ENCODE measurements at places on chromosomes 3 and 15.

- DNase-seq, result no peak
Measured at GRCh38 chr3:72343078-72343477, 505.2 kb downstream of the SHQ1 start.

DNA sequence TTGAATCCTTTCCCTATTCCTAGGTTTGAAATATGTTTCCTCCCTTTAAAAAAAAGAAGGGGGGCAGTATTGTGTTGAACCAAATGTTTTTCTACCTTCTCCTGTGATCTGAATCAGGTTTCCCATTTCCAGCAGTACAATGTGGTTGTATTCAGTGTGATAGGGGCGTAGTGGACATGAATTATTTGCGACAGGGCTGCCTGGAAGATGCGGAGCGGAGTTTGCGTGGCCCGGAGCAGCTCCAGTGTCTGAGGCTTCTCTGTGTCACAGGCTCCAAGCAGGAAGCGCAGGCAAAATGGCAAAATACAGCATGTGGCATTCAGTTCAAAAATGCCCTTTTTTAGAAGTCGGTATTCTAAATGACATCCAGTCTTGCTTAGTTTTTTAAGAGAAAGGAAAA lies 154.4 kb downstream of the PGPEP1L start:
- DNase-seq, result peak; percentile 80

DNA sequence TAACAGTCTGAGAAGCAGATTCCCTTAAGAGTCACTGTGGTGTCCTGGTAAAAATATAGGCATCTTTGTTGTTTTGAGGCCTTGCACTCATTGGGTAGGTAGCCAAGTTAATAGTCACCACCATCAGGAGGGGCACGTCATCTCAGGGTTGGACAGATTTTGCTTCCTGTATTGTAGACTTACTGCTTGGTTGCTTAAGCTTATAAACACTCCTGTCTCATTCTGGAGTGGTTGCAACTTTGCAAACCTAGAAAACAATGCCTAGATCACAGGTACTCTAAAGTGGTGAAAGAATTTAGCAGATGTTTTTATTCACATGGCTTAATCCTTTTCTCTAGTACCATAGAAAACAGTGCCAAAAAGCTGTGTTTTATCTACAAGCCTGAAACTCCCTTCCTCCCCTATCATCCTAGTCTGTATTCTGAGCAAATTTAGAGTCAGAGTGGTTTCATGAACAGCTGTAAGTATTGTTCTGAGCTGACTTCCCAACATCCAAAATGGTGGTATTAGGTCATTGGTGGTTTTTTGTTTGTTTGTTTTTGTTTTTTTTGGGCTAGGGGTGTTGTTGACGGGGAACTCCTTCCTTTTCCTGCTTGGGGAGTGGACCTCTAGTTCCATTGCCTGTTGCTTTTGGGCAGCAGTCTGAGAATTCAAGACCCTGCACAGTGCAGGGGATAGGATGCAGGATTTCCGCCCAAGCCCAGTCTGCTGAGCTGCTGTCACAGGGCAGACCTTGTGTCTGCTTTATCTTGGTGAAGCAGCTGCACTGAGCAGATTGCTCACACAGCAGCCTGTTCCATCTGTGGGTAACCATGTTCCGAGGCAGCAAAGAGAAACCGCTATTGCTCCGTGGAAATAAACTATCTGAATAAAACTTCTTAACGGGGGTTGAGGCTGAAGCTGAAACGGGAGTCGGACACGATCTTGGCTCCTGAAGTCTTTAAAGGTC lies 202.0 kb downstream of the AKAP13 start:
- DNase-seq, result peak; percentile 86

GRCh38 chr3:143812481-143812880 lies 35.8 kb downstream of the SLC9A9 start:
- no peak for DNase-seq

- DNase-seq, result no peak
Measured at GRCh38 chr3:24598695-24599470, 104.2 kb upstream of the THRB start.

Measured in hematopoietic multipotent progenitor cell treated with erythropoietin and hydrocortisone succinate and interleukin-3 and kit ligand, for 15 days (in vitro differentiated cells).